Stimulated activated CD8-positive, alpha-beta memory T cell treated with anti-CD3 and anti-CD28 coated beads, Interleukin-7, amount 100 ng/mL, for 1 hour (primary cell): ENCODE measurements at places on chromosomes 1 and 21.

- no peak for DNase-seq
Measured at GRCh38 chr1:16183765-16184556, 28.1 kb upstream of the EPHA2 start.

DNA sequence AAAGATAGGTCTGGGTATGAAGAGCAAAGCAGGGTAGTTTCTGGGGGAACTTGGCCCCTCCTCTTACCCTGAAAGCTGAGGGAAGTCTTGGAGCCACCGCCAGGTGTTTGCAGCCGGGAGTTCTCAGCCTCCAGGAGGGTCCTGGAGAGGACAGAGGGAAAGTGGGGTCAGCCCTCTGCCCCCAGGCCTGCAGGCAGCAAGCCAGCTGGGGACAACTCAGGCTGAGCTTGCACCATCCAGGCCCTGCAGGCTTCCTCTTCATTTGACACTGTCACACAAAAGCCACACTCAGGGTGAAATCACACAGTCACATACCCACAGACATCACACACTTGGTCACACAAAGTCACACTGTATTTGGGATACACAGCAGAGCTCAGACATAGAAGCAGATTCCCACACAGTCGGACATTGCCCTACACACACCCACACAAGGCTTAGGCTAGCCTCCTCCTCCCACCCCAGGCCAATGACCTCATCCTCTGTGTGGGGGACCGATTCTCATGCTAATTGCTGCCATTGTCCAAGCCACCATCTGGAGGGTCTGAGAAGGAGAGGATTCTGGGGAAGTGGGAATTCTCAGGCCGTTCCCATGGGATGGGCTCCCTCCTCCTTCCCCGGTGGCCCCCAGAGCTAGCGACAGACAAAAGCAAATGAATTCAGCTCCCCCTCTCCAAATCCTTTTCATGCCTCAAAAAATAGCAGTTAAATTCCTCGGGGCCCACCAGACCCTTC lies 3.7 kb downstream of the NES start:
- DNase-seq: no peak

- no peak for DNase-seq
Measured at GRCh38 chr1:101448018-101448417, 211.2 kb downstream of the S1PR1 start.

GRCh38 chr1:150161747-150162581 lies 12.2 kb downstream of the PLEKHO1 start:
- DNase-seq: no peak

- no peak for DNase-seq
Measured at GRCh38 chr1:3417082-3417739, 37.3 kb upstream of the ARHGEF16 start.
